Vagina (tissue), 2 donors: ENCODE measurements at places on chromosomes 5 and 9. TPM values are rescaled to one million over a fixed set of nuclear protein-coding genes. Genes with fewer than 3 reads are reported as not detected.

DNA sequence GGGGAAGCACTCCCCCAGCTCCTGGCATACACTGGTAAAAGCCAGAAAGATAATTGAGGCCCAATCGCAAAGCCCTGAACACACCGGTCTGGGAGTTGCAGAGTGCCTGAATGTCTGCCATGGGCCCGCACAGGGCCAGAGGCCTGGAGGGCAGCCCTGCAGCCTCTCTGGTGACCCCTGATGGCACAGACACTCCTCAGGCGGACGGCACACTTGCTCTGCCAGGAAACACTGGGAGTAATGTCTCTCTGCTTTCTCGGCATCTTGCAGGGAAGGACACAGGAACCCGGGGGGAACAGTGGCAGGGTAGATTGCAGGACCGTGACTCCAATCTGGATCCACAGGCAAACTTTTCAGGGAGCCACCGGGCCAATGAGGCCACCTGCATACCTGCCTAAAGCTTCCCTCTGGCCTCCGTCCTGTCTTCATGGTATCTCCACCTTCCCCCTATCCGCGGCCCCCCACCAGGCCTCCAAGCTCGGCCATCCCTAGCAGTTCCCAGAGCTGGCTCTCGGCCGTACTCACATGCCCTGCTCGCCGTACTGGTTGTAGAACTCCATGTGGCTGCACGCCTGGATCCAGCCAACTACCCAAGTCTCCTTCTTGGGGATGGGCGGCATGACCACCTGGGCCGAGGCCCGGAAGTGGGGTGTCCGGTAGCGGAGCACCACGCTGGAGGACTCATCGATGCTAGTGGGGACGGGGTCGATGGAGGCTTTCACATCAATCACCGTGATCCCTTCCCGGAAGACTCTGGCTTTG is 797 bp downstream of the FAM78A start:
- no peaks in the 10 kb centered on the region for H3K27me3 ChIP-seq
- no peak for DNase-seq
- no peaks in the 10 kb centered on the region for H3K4me1 ChIP-seq
- H3K27ac ChIP-seq = peak overlapping the region; percentile 58

PLAC8L1 gene
- not detected for total RNA-seq

DNA sequence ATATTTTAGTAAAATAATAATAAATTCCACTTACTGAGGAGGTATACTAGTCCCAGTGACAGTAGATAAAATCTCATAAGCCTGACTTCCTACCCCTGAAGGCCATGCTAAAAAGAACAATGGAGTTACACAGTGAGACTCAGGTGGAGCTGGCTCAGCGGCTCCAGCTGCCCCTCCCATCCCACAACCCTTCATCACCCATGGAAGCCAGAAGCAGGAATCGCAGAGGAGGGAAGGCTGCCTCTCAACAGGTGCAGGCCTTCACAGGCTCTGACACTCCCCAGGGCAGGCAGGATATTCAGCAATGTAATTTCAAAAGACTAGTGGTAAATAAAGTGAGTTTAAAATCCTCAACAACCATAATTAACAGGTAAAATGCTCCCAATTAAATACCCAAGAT is 67.5 kb downstream of the FANCC start:
- DNase-seq = no peak
- H3K4me3 ChIP-seq = no peak overlapping the region
- no peaks in the 10 kb centered on the region for H3K27me3 ChIP-seq
- no peaks in the 10 kb centered on the region for H3K4me1 ChIP-seq

DNA sequence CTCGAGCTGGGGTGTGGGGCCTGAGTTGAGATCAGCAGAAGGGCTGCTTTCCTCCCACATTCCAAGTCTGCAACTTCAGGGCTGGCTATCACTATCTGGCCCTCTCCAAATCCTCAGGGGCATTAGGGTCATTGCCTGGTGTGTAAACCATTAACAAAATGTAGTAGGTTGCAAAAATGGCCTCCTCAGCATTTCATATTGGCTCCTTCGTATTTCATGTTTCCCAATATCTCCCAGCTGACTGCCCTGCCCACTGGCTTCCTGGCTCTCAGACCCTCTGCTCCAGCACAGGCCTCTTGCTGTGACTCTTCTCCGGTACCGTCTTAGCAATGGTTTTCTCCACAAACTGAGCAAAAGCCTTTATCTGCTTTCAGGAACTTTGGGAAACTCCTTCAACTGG is 113.8 kb downstream of the GADD45G start:
- no peaks in the 10 kb centered on the region for H3K36me3 ChIP-seq
- peaks cover 13% of the 10 kb centered on the region for H3K4me1 ChIP-seq
- no peak for DNase-seq
- H3K4me3 ChIP-seq = no peak overlapping the region

GRCh38 chr5:71471193-71471592 is 15.7 kb downstream of the BDP1 start:
- H3K4me3 ChIP-seq = no peak overlapping the region
- H3K4me1 ChIP-seq = no peaks in the 10 kb centered on the region
- no peaks in the 10 kb centered on the region for H3K27me3 ChIP-seq
- H3K36me3 ChIP-seq = no peaks in the 10 kb centered on the region

PCDHB15 gene
- 3.2 TPM for total RNA-seq

CCL21 gene
- total RNA-seq = 174 TPM

SOHLH1 gene
- total RNA-seq = not detected

DNA sequence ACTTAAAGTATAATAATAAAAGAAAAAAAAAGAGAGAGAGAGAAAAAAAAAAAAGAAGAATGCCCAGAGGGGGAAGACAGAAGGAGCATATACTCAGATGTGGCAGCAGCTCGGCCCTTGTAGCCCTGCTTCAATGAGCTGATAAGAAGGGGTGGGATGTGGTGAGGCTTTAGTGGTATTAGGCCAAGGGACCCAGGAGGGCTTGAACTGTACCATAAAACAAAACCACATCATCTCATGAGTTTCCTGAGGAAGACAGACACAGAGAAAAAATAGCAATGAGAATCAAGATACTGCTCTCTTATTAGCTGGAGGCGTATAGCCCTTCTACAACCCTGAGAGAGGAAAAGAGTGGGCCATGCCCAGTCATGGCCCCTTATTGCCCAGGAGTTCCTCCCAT is 72.8 kb downstream of the SLC1A1 start:
- H3K4me3 ChIP-seq = no peak overlapping the region
- no peaks in the 10 kb centered on the region for H3K4me1 ChIP-seq
- no peak overlapping the region for H3K27ac ChIP-seq
- H3K27me3 ChIP-seq = no peaks in the 10 kb centered on the region
